ENCODE measurements at places on chromosomes 3 and 15.

- DNase-seq, result no peak
Observed at GRCh38 chr3:46447228-46447985, 17.3 kb downstream of the LTF start.

- DNase-seq, result no peak
Observed at GRCh38 chr15:58381697-58382096, 50.1 kb upstream of the LIPC start.

DNA sequence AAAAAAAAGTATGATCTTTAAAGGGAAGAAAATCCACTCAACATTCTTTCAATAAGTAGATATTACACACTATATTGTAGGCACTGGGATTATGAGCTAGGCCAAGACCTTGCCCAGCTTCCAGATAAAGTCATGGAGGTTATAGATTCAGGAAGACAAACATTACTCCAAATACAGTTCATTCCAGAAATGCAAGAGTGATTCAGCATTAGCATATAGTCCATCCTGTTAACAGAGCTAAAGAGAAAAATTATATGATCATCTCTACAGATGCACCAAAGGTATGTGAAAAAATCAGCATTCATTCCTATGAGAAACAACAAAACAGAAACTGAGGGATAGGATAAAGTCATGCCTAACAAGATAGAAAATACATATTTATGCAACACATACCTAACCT, 42.1 kb upstream of the NSMCE3 start:
- DNase-seq, result no peak

DNA sequence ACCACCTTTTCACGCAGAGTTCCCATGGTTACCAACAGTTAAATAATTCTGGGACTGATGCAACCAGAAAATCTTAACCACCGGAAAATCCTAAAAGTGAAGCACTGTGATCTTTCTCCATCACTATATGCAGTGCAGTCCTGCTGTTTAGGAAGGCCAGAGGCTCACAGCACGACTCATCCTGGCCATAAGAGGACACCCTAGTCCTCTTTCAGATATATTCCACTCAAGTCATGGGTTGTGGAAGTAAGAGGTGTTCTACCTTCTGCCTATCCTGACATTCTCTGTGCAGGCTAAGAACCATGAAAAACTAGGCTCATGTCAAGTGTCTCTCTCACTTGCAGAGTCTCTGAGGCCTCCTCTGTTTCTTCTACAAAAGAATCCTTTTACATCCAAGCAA, 67.2 kb downstream of the DHX30 start:
- no peak for DNase-seq

DNA sequence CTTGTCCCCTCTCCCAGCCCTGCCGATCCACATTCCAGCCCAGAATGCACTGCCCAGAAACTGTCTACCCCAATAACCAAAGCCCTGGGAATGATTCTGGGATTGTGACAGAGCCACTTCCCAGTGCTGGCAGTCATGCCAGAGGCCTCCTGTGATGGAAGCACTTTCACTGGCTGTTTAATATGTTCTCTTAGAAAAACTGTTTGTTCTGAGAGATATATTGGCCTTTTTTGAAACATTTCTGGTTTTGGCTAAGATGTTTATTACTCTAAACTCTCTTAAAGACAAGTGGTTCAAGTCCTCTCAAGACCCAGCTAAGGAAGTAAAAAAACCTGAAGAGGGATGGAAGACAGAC, 74.0 kb upstream of the HACD2 start:
- peak; percentile 49 for DNase-seq

DNA sequence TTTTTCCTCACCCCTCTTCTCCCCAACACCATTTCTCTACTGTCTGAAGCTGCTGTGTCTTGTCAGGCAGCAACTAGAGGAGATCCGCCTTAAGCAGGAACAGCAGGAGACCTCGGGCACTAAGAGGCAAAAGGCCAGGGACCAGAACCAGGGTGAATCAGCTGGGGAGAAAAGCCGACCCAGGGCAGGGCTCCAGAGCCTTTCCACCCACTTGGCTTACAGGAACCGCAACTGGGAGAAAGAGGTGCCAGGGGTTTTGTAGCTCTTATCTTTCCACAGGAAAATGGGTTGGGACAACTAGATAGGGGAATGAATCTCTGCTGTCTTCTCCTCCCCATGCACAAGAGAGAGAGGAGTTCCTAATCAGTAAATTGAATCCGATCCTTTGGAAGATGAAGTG, 3.0 kb upstream of the NGRN start:
- no peak for DNase-seq

DNA sequence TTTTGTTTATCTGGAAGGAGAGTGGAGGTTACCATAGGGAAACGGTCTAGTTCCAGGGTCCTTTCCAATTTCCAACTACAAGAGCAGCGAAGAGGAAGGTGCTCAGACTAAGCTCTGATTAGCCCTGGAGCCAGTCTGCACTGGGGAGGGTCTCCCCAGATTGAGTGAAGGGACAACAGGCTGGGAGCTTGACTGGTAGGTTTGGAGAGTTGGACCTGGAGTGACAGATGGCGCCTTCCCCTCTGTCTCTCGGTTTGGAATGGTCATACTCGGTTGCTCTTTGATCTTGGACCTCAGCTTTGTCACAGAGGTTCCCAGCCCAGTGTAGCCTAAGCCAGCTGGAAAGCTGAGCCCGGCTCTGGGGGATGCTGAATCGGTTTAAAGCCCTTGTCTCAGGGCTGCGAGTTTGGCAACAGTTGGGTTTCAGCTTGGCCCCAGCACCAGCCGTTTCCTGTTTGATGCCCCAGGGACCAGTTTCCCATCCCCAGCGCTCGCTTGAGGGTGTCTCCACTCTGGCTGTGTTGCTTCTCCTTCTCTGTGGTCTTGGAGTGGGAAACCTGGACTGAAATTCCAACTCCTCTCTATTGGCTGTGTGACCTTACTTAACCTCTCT, 53.1 kb upstream of the ULK4 start:
- peak; percentile 90 for DNase-seq

DNA sequence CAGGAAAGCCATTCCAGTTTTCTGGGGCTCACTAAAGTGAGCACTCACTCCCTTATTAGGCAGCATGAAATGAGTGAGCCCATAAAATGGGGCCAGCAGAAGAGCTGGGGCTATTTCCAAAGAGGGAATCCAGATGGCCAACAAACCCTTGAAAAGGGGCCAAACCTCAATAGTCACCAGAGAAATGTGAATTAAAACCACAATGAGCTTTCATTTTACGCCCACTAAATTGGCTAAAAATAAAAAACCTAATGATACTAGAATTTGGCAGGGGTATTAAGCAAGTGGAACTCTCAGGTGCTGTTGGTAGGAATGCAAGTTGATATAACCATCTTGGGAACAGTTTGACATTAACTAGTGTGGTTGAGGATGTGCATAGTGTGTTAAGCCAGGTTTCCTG, 42.1 kb upstream of the RAF1 start:
- DNase-seq, result no peak

DNA sequence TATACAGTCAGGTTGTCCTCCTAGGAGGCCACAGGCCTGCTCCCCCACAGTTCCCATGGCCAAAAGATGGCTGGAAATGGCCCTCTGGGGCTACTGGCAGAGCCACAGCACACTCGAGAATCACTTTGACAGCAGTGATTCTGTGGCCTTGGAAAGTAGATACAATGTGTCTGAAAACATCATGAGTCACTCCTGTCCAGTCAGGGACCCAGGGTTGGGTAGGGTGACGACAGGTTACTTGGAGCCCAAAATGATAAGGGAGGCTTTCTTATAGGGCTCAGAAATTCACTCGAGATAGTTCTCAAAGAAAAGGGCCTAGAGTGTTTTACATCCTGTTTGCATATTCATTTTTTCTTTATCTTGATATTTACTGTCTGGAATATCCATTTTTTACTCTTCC, 24.3 kb downstream of the MRPS25 start:
- no peak for DNase-seq

DNA sequence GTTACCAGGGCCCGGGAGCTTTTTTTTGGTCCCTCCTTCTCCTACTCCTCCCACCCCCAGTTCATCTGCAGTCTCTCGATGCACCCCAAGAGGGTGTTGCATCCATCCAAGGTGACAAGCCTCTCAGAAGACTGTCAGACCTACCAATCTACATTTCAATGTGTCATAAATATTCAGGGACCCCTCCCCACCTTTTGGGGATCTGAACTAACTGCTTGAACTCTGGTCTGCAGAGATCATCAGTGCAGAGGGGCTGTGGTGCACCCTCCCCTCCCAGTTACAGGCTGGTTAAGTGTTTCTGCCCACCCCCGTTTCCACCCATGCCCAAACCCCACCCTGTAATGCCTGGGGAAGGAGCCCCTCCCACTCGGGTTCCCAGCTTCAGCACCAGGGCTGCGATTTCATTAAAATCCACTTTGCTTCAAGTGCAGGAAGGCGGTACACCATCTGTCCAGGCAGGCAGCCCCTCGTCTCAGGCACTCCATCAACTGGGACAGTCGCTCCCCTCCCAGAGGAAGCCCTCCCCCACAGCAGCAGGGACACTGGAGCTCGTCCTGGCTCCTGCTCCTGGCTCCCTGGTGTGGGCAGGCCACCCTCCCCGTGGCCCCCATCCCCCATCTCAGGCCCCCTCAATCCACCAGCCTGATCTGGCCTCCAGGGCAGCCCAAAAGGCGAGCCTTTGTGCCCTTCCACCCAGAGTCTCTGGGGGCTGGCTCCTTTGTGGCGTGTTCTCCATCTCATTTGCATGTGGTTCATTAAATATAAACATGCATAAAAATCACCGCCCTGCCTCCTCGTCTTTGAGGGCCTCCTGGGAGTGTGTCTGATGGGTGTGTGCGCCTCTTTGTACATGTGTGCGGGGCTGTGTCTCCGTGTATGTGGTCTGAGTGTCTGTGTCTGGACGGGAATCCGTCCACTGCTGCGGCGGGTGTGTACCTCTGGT, 32.3 kb downstream of the RNU5B-1 start:
- no peak for DNase-seq

- no peak for DNase-seq
Observed at GRCh38 chr3:135970506-135971116, 5.1 kb downstream of the PPP2R3A start.

GRCh38 chr15:69979262-69979661, 118.5 kb downstream of the TLE3 start:
- DNase-seq, result peak; percentile 31

GRCh38 chr3:61980041-61980440, 393.3 kb downstream of the FEZF2 start:
- no peak for DNase-seq

DNA sequence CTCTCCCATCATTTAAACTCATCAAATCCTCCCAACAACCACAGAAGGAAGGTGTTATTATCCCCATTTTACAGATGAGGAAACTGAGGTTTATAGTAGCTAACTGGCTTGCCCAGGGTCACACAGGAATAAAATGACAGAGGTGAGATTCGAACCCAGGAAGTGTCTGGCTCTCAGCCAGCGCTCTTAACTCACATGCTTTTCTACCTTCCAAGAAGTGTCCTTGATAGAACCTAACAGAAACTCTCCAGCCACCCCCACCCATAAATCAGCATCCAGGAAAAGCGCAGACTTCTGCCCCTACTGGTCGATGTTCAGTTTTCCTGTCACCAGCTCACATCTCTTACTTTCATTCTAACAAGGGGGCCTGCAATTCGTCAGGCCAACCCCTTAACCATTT, 51.7 kb downstream of the SPATA12 start:
- no peak for DNase-seq

DNA sequence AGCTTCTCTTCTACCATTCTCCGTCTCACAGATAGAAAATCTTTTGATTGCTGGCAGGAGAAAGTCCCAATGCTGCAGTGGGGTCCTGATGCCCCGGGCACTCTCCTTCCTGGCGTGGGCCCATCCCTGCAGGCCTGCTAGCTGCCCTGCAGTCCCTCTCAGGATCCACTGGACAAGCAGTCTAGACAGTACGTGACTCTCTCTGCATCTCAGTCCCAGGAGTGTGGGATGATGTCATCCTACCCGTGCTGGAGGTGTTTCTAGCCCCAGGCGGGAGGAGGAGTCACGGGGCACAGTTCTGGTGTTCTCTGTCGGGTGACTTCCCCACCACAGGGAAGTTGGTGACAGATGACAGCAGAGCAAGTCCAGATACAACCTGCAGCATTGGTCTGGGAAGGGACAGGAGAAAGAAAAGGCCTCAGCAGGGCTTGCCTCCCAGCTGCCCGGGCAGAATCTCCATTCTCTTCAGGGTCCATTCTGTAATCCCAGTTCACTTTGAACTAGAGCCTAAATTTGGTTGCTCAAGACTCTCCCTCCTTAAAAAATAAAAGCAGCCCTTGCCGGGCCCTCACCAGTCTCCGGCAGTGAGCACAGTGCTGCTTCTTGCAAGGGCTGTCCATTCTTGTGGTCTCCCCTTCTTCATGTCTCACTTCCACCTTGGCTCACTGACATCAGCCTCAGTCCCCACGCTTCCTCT, 30.6 kb downstream of the SLC28A1 start:
- DNase-seq, result peak; percentile 94

DNA sequence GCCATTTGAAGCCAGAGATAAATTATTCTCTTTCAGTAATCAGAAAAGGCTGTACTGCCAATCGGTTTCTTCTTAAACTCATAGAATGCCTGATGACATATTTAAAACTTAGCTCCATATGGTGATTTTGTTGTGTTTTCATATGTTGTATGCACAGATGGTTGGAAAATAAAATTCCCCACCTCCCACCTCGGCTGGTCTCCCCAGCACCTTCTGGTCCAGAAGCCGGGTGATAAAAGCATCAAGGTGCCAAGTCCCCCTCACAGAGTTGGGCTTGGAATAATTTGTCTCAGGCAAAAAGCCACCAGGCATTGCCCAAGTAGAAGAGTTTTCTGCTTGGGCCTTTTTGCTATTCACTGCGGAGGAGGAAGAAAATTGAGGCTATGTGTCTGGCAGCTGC, 18.4 kb downstream of the LARS2 start:
- DNase-seq, result no peak

DNA sequence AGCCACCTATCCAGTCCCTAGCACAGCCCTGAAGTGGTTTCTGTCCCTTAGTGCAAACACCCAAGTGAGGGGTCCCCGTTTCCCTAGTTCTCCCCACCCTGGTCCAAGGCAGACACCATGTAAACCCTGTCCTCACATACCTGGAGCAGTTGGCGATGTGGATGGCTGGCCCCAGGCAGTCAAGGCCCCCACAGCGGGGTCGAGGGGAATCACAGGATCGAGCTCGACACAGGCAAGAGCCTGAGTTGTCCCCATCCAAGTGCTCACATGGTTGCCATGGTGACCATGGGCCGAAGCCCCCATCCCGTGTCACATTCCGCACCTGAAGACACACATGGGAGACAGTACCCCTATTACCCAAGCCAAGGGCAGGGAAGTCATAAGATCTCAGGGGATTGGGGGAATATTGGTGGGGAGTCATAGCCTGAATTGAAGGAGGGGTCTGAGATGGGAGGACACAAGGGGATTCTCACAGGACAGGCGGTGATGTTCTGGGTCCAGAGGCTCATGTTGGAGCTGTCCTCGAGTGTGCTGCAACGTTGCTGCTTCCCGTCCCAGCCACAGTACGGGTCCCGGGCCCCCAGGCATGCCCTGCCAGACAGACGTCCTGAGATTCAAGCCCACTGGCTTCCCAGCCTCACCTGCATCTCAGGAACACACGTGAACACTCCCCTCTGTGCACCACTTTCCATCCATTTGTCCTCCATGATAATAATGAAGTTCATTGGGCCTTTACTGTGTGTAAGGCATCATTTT, 112.1 kb downstream of the SEMA5B start:
- no peak for DNase-seq

DNA sequence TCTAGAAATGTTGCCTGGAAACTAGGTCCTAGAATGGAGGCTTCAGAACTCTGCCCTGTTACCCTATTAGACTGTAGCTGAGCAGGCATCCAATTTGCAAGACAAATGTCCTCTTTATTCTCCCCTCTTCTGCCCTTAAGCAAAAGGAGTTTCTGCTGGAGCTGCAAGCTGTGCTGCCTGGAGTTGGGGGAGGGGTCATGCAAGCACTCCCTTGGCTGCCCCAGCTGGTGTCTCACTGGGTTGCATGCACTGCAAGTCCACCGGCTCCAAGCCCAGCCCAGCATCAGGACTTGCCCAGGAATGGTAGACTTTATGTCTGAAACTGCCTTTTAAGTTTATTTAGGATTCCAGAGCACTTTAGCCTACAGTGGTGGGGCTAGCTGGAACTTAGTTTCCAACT, 15.7 kb upstream of the RBP2 start:
- no peak for DNase-seq
